Suppressor macrophage (primary cell): ENCODE measurements at places on chromosomes 1 and 21.

DNA sequence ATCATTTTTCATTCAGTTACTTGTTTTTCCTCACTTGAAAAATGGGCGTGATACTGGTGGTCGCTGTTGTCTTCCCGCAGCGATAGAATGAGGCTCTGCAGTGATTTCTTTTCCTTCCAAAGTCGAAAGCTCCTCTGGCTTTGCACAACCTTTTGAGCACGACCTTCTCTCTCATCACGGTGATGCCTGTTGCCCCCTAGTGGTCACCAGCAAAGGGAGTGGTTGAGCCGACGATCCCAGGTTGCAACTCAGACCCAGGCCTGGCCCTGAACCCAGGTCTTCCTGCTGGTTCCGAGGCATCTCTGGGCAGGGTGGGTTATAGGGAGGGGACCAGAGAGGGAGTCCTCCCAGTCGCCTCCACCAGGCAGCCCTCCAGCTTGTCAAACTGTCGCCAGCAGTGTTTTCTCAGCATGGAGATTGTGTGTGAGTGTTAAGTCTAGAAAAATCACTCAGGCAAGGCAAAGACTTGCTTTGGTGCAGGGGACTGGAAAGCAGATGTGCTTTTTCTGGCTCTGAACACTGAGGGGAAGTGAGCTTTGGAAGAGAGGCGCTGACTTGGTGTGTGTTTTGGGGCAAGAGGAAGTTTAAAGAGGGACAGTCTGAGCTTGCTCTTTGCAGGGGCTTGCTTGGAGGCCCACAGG is 285.3 kb downstream of the CAMTA1 start:
- DNase-seq, result peak; percentile 73

- no peak for DNase-seq
Measured at GRCh38 chr1:152108882-152109222, 6.4 kb downstream of the TCHH start.

GRCh38 chr1:169460191-169460833 is 25.4 kb downstream of the SLC19A2 start:
- DNase-seq, result peak; percentile 13

DNA sequence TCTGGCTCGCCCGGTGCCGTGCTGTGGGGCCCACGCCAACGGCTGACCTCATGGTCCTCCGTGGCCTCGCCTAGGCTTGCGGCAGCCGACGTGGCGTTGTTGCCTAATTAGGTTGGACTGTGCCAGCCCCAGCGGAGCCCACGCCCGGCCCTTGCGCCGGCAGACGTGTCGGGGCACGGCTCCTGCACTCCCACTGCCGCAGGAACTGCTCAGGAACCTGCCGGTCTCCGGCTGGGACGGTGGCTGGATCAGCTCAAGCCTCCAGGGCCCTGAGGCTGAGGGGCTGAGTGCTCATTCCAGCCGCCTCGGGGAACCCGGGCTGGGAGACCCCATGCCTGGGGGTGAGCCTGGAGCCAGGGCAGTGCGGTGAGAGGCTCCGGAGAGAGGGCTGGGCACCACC is 16.1 kb upstream of the PEX10 start:
- DNase-seq, result no peak

DNA sequence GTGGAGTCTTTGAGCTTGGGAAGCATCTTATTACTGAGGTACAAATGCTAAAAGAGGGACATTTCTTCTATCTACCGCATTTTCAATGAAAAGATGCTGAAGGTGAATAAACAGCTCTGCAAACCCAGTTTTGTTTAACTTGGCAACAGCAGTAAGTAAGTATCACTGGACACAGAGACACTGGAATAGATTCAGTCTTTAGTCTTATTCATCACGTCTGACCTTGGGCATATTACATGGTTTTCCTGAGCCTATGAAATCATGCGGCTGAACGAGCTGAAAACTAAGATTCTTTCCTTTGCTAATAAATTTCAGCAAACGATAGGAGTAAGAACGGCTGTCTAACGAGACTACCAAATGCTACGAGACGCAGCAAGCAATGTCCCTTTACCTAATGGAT is 207.4 kb downstream of the GABPA start:
- no peak for DNase-seq

DNA sequence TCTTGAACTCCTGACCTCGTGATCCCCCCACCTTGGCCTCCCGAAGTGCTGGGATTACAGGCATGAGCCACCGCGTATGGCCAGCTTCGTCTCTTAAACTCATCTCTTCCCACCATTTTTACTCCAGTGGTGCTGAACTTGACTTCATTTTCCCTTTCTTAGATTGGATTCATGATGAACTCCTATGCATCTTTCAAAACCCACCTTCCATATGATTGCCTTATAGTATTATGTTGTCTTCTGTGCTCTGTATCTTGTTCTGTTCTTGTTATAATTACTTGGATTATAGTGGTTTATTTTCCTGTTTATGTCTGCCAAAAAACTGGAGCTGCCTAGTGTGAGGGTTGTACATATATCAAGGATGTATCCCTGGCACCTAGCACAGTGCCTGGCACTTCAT is 110.8 kb upstream of the GADD45A start:
- DNase-seq, result no peak

- DNase-seq, result no peak
Measured at GRCh38 chr1:204320382-204320804, 39.3 kb downstream of the PLEKHA6 start.

DNA sequence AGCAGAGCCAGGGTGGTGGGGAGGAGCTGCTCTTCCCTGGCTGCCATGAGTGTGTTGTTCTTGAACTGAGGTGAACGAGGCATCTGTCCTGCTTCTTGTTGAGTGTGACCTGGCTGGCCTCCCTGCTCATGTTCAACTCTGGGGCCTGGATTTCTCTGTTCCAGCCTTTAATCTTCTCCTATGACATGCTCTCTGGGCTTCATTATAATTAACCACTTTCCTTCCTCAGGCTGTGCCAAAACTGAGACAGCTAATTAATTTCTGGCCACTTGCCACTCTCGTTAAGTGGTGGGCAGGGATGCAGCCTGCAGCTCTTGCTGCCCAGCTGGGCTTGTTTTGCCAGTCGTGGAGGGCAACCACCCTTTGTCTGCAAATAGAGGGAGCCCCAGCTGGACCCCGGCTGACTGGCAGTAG is 23.3 kb downstream of the OPRD1 start:
- no peak for DNase-seq

- DNase-seq, result no peak
Measured at GRCh38 chr1:97577613-97578012, 343.2 kb downstream of the DPYD start.

- no peak for DNase-seq
Measured at GRCh38 chr1:195941314-195941713, 666.9 kb downstream of the KCNT2 start.

- no peak for DNase-seq
Measured at GRCh38 chr21:33688353-33688752, 46.1 kb downstream of the ITSN1 start.
